Activated CD8-positive, alpha-beta memory T cell treated with anti-CD3 and anti-CD28 coated beads for 4 hours (primary cell): ENCODE measurements at places on chromosomes 3 and 15.

DNA sequence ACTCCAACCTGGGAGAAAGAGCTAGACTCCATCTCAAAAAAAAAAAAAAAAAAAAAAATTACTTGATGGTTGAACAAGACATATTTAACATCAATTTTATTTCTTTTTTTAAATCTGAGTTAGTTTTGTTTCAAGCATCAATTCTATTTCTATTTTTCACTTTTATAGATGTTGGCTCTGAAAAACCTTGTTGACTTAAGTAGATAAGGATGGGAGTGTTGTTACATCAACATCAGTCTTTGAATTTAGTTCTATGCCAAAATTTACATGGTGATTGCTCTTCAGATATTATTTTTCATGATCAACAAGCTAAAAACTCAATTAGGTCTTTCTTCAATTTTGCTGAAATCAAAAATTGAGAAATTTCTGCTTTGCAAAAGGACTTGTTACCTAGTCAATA, 66.9 kb downstream of the SERP1 start:
- no peak for DNase-seq

- no peak for DNase-seq
Observed at GRCh38 chr3:58217209-58217811, 6.5 kb upstream of the DNASE1L3 start.

GRCh38 chr15:89776274-89777072, at the start of gene MESP2:
Gene MESP2, plus strand, starts transcription at chr15:89776332. Its CDS starts 26 bp downstream, at chr15:89776358.
- DNase-seq: no peak

- DNase-seq: no peak
Observed at GRCh38 chr3:49930922-49931321, 1.3 kb upstream of the MON1A start.

DNA sequence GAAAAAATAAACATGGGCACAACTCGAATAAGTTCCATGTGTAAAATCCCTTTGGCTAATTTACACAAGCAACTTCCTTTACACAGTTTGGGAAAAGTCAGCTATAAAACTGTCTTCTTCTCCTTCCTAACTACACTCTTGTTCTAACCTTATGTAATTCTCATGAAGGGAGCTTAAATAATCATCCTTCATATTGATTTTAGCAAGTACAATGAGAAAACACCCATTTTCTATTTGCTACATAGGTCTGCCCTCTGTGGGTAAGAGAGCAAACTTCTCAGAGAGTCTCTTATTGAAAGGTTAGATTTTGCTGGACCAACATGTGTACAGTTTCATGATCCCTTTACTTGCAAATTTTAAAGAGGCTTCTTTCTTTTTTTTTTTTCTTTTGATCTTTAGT, 398.5 kb downstream of the ROBO1 start:
- DNase-seq: no peak

DNA sequence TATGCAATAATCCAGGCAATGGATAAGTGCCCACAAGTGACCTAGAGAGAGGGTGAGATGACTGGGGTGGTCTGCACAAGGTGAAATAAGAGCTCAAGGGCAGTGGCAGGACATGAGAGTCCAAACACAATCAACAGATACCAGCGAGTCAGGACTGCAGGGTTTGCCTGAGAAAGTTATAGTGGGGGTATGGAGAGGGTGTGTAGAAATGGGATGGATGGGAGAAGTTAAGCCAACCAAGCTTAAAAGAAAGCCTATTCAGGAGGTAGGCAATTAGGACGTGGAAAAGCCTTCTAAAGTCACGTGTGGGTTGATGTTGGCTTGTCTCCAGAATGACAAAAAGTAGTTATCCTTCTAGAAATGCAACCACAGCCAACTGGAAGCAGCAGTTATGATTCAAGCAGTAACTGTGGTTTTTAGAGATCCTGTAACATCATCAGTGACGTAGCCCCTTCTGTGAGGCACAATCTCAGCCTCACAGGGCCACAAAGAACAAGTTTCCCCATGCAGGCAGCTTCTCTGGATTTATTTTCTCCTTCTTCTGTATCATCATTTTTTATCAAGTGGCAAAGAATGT, 56.1 kb downstream of the FAM174B start:
- no peak for DNase-seq

- no peak for DNase-seq
Observed at GRCh38 chr3:67016522-67017080, 18.5 kb downstream of the KBTBD8 start.

GRCh38 chr15:94792196-94792595, 560.8 kb downstream of the MCTP2 start:
- DNase-seq: no peak

DNA sequence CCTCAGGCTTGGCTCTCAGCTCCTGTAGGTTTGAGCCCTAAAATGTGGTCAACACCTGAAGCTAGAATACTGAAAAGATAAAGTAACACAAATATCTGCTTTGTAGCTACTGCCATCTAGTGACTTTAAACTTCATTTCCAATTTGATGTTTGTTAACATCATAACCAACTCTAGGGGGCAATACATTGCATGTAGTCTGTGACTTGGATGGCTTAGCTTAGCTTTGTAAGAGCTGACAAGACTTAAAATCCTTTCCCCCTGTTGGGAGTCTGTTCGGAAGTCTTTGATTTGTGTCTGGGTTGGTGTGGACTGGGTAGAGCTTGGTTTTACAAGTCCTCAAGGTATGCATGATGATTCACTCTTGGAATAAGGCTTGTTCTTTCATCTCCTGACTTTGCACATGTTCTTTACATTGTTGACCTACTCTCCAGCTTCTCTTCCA, 51.7 kb downstream of the SCN11A start:
- DNase-seq: no peak

DNA sequence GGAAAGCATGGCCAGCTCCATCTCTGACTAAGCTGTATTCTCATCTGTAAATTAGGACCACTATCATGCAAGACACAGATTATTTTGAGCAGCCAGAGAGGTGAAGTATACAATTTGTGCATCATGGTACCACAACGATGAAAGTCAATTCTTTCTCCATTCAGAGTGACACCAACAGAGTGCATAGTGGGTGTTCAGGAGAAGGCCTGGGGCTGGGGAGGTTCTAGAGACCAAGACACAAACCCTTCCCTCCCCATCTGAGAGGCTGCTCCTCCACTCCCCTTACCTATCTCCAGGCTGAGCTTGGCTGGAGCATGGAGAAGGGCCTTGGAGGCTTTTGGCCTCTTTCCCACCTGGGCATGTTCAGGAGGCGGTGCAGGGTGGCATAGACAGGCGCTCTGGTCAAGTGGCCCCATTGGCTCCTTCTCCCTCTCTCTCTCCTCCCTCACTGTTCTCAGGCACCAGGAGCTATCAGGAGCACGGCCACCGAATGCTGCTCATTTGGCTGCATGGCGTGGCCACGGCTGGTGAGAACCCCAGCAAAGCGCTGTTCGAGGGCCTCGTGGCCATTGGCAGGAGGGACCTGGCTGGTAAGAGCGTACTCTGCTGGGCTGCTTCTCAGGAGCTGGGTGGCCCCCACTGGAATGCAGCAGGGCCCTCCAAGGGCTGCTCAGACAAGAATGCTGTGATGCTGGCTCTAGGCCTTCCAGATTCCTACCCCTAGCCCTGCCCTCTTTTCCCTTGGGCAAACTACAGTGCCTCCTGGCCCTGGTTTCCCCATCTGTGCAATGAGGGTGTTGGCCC, 37.9 kb downstream of the ANKDD1A start:
- no peak for DNase-seq
